ENCODE measurements at places on chromosomes 16 and 17. TPM values are rescaled to one million over a fixed set of nuclear protein-coding genes. Genes with fewer than 3 reads are reported as not detected.

DNA sequence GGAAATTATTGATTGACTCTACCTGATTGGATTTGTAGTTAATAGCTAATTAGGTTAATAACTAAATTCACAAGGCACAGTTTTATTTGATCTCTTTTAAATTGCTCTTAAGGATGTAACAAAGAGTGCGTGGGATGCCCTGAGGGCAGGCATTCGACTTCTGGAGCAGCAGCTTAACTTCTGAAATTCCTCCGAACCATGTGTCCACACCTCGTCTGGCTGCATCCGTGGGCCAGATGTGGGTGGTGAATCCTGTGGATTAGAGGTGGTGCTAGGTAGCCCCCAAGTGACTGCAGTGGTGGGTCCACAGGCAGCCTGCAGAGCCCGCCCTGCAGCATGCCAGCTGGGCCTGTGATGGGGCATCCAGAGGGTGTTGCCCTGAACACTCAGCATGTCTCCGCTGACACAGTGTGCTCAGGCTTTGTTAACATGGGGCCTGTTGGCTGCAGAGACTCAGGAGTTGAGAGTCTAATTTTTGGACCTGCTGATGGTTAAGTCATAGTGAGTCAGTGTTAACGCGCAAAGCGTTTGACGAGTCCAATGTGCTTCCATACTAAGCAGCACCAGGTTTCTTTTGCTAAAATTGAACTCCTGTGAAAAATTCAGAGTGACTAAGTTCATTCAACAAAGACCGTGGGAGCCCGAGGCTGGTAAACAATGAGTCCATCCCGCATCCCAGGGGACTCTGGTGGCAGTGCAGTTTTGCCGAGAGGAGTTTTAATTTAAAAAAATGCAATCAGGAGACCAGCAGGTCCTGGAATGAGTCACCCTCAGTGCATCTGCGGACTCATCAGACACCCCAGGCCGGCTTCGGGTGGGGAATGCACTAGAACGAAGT is 3.8 kb upstream of the NPB start:
- no peaks in the 10 kb centered on the region for H3K27me3 ChIP-seq
- H3K36me3 ChIP-seq, result peaks cover 50% of the 10 kb centered on the region
- H3K4me3 ChIP-seq, result no peak overlapping the region
- H3K4me1 ChIP-seq, result no peaks in the 10 kb centered on the region
- DNase-seq, result no peak

Gene LHX1
- 0.22 TPM for total RNA-seq

- DNase-seq, result no peak
- H3K27ac ChIP-seq, result no peak overlapping the region
- no peaks in the 10 kb centered on the region for H3K36me3 ChIP-seq
- no peaks in the 10 kb centered on the region for H3K27me3 ChIP-seq
- H3K4me1 ChIP-seq, result no peaks in the 10 kb centered on the region
- H3K4me3 ChIP-seq, result no peak overlapping the region
Measured at GRCh38 chr17:69480245-69480644, 65.7 kb downstream of the MAP2K6 start.

DNA sequence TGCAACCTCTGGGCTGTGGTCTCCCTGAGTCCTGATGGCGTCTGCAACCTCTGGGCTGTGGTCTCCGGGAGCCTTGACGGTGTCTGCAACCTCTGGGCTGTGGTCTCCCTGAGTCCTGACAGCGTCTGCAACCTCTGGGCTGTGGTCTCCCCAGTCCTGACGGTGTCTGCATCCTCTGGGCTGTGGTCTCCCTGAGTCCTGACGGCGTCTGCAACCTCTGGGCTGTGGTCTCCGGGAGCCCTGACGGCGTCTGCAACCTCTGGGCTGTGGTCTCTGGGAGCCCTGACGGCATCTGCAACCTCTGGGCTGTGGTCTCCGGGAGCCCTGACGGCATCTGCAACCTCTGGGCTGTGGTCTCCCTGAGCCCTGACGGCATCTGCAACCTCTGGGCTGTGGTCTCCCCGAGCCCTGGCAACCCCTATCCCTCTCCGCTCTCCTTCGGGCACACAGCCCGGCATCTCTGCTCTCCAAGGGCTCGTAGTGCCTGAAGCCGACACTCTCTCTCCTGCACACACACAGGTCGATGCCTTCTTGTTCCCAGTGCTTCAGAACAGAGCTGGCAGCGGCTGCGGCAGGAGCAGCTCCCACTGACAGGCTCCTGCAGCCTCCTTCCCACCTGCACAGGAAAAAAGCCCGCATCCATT is 45.6 kb downstream of the METRNL start:
- H3K27me3 ChIP-seq, result peaks cover 9% of the 10 kb centered on the region
- no peak overlapping the region for H3K4me3 ChIP-seq
- H3K4me1 ChIP-seq, result peaks cover 4% of the 10 kb centered on the region

Gene ZNF785
- total RNA-seq, result 17.0 TPM

Gene VASN
- 10.8 TPM for total RNA-seq

Gene EFCAB3
- not detected for total RNA-seq

GRCh38 chr16:3961449-3961849 is 80.9 kb upstream of the CREBBP start:
- DNase-seq, result no peak
- H3K4me1 ChIP-seq, result peaks cover 5% of the 10 kb centered on the region
- H3K4me3 ChIP-seq, result no peak overlapping the region
